T-helper 2 cell treated with Interferon-gamma antibody and Interleukin-4, amounts not matched to agents 5 μg/mL and 100 μg/mL, for 36 hours (primary cell): ENCODE measurements at places on chromosomes 5 and 9.
A peak's percentile ranks its signal among the peaks of the same experiment; 100 is the strongest.

DNA sequence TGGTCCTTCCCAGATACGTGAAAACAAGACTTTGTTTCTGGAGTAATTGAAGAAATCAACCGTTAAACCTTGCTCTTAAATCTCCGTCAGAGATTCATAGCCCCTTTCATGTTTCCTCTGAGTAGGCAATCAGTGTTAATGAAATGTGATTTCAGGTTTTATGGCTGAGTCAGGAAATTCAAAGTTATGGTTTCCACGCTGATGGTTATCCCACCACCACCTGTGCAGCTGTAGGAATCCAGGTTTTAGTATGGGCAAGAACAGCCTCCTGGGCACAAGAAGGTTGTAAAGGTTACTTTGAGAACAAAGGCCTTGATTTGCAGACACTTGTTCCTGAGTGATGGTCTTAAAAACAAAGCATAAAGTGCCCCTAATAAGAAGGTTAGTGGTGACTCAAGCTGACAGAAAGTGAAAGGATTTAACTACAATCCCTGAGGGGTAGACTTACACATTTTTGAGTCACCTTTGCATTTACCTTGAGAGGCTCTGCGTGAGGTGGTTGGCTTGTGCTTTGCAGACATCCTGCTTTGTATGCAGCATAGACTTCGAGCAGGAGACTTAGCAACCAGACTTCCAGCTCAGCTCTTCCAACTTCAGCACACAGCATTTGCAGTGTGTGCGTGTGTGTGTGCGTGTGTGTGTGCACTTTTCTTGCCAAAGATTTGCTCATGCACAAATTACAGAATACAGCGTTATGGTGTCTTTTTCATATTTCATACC lies 159.6 kb downstream of the TLE4 start:
- no peak for DNase-seq

DNA sequence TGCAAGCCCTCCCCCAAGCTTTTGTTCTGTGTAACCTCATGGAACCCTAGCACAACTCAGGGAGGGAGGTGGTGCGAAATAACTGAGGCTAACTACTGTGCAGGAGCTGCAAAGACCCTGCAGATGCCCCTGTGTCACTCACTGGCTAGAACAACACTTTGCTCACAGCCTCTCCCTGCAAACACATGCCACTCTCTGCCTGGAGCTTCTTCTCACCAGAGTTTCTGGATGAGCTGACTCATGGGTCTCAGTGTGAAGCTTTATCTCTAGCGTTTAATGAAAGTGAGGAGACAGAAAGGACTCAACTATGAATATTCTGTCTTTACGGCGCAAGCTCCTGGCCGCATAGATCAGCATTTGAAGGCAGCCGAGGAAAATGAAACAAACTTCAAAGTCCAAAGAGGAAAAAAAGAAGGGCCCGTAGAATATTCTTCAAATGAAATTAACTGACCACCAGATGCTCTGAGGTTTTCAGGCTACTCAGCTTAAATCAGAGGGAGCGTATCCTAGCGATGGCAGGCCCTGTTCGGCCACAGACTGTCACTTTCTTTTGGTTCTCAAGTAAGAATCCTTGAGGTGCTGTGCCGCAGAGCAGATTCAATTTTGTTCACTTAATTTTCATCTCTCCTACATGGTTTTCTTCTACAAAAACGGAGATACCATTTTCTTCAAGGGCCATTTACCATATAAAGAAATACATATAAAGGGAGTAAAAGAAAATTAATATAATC lies 77.7 kb upstream of the TAS2R1 start:
- no peak for DNase-seq

GRCh38 chr9:4555236-4555635 lies 65.0 kb downstream of the SLC1A1 start:
- no peak for DNase-seq

DNA sequence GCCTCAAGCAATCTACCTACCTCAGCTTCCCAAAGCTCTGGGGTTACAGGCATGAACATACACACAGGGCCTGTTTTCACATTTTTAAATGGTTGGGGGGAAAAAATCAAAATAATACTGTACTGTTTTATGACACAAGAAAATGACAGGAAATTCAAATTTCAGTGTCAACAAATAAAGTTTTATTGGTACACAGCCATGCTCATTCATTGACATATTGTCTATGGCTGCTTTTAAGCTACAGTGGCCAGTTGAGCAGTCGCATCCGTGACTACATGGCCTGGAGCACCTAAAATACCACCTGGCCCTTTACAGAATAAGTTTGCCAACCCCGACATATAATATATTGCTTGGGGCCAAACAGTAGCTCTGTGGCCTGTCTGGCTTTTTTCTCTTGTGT lies 56.4 kb upstream of the GGTA1 start:
- DNase-seq, result no peak

DNA sequence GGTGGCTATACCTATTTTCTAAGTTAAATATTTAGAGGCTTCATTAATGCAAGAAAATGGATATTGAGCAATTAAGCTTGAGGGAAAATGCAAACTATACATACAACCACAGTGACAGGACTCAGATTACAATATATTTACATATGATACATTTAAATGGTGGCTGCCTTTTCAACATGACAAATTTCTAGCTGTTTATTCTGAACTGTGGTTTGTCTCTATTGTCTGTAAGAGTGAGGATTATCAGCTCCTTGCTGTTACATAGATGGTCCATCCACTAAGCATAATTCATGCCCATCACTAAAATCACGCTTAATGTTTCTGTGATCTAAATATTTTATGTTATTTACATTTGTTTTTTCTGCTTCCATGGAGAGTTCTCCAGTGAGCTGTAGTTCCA lies 81.1 kb upstream of the SGCD start:
- DNase-seq, result no peak

DNA sequence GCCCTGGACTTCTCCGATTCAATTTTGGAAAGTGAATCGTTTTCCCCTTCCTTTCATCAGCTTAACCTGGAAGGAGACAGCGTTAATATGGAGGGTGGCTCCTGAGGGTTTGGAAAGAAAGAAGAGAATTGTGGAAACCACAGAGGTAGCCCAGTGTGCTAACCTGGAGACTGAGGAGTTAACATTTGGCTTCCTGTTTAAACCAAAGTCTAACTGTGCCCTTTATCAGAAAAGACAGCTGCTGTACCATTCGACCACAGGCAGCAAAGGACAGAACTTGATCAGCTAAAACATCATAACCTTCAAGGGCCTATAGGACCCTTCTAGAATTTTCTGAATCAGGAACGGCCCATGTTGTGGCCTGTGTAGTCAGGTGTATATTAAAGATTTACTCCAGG lies 735 bp downstream of the IDNK start:
- DNase-seq, result no peak

GRCh38 chr9:136332482-136332983 lies 5.2 kb downstream of the GPSM1 start:
- no peak for DNase-seq

GRCh38 chr9:114405294-114406034 lies 17.7 kb upstream of the AKNA start:
- DNase-seq, result peak; percentile 60

DNA sequence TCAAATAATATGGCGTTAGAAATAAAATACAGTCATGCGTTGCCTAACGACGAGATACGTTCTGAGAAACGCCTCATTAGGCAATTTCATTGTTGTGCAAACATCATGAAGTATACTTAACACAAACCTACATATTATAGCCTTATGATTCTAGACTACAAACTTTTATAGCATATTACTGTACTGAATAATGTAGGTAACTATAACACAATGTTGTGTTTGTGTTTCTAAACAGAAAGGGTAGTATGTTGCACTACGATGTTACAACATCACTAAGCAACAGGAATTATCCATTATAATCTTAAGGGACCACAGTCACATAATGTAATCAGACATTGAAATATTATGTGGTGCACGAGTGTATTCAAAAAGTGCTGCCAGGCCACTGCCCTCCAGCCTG lies 3.0 kb upstream of the SMC2 start:
- DNase-seq, result no peak

GRCh38 chr5:111953351-111954127 lies 196.5 kb upstream of the NREP start:
- DNase-seq, result no peak

DNA sequence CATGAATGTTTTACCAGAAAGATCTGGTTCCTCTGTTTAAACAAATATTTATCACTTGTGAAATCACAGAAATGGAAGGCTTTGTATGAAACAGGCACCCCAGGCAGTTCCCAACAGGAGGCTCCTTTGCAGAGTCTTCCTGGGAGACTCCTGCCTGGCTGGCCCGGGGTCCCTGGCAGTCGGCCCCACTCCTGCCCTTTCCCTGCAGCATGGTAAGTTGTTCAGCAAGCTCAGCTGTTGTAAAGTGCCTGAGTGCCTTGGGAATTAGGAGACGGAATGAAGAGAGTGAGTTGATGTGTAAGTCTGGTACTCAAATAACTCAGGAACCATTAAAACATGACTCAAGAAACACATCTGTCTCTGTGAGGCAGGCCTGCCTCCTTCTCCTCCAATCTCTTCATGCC lies 17.5 kb upstream of the LHFPL2 start:
- no peak for DNase-seq

- DNase-seq, result no peak
Measured at GRCh38 chr5:139757727-139758509, 37.7 kb upstream of the PSD2 start.

- DNase-seq, result no peak
Measured at GRCh38 chr5:110096419-110096818, 406.7 kb downstream of the MAN2A1 start.

DNA sequence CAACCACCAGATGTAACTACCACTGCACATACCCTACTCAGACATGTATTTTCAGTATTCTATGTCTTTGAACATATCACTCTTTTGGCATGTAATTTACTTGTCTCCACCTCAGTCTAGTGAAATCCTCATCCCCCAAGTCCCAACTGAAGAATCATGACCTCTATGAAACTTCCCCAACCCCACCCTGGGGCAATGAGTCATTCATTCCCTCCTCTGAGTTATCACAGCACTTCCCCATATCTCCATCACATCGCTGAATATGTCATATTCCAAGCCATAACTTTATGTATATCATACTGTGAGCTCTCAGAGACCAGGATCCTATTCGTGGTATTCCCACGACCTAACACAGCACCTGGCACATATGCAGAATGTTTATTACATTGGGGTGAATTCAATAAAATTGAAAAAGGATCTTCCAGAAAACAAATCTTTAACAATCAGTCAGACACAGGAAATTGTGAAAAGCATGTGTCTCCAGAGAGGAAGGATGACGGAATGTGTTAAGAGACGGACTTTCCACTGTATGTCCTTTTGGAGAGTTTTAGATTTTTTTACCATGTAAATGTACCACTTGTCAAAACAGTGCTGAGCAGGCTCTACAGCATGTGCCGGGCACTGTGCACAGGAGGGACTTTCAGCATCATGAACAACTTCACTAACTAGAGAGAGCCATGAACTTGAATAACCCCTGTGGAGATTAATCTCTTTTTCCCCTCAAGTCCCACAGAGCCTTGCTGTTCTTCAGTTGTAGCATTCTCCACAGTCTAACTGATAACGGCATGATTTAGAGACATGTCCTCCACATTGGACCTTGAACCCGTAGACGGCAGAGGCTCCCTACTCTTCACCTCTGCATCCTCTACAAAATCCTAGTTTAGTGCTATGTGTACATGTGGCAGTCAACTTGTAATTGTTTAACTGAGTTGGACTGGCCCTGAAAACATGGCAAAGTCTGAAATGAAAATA lies 213.5 kb downstream of the GLIS3 start:
- DNase-seq, result no peak

DNA sequence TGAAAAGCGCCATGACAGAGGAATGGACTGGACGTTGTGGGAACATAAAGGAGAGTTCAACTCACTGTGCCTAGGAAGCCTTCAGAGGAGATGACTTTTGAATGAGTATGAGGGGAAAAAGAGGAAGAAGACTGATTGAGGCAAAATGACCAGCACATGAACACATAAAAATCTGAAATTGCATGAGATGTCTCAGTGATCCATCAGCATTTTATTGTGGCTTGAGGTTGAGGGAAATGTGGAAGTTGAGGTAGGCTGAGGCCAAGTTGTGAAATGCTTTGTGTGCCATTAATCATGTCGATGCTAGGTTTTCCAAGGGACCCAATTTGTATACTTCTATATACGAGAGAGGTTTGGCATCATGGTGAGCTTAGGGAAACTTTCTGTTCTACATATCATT lies 140.9 kb upstream of the TLX3 start:
- no peak for DNase-seq

DNA sequence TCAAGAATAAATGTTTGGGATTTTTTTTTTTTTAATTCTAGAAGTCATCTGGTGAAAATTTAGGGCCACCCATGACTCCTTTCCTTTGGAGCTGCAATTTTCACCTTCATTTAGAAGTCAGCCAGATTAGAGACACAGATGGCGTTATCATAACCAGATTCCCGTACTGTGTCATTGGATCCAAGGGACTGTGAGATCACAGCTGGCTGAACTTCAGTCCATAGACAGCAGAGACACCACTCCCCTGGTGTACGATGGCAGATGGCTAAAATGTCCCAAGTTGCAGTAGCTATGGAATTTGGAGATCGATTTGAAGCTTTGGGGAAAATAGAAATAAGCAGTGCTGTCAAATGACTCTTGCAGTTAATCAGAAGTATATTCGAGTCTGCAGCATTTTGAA lies 216.3 kb downstream of the RFK start:
- DNase-seq, result no peak

DNA sequence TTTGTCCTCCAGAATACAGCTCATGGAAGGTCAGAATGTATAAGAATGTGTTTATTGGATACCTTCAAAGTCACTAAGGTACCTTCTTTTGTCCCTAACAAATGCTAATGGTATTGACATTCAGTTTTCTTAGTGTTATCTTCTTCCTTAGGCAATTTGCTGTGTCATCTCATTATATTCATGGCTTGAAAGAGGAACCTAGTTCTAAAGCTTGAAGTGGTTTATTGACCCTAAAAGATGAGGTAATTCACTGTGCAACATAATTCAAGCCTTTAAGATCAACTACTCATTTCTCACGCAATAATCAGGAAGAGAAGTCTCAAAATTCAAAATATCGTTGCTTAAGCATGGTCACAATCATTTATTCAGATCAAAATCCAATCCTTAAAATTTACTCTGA lies 342.7 kb upstream of the RIOK2 start:
- no peak for DNase-seq

GRCh38 chr5:156794687-156795086 lies 55.4 kb upstream of the PPP1R2B start:
- no peak for DNase-seq

GRCh38 chr9:34990908-34991606 lies 1.5 kb downstream of the DNAJB5 start:
- DNase-seq, result no peak

GRCh38 chr5:139077899-139078298 lies 120.3 kb downstream of the SIL1 start:
- no peak for DNase-seq

- DNase-seq, result no peak
Measured at GRCh38 chr9:123658792-123659191, 271.1 kb downstream of the DENND1A start.

GRCh38 chr5:43376496-43377140 lies 35.6 kb downstream of the CCL28 start:
- DNase-seq, result no peak

- no peak for DNase-seq
Measured at GRCh38 chr9:17005056-17005823, 129.6 kb upstream of the CNTLN start.

GRCh38 chr5:34057118-34057517 lies 14.1 kb upstream of the C1QTNF3 start:
- DNase-seq, result no peak

GRCh38 chr9:20335668-20336332 lies 286.5 kb downstream of the MLLT3 start:
- DNase-seq, result no peak
